ENCODE measurements at places on chromosomes 4 and X.

DNA sequence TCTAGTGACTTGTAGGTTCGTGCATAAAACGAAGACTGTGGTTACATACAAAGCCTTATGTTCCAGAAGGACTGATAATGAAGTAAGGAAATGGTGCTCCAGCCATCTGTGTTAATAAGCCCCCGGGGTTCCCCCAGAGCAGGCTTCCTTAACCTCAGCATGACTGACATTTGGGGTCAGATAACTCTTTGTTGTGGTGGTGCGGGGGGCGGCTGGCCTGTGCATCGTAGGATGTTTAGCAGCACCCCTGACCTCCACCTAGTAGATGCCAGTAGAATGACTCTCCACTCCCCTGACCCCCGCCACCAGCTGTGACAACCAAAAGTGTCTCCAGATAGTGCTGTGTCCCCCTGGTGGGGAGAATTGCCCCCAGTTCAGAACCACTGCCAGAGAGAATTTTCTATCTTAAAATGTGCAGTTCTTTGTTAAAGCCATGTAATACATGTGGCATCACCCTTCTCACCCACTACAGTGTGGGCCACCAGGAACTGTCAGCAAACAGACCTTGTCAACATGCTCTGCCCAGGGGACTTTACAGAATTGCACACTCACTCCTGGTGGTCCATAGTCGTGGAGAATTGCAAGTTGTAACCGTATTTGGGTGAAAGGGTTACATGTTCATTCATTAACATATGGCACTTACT is 7.5 kb downstream of the SH3KBP1 start:
- DNase-seq = no peak

GRCh38 chr4:155761916-155762315 is 3.1 kb downstream of the GUCY1B1 start:
- DNase-seq = no peak

GRCh38 chrX:40727093-40727492 is 8.2 kb downstream of the MED14 start:
- DNase-seq = no peak

- no peak for DNase-seq
Observed at GRCh38 chrX:142891046-142891445, 134.7 kb upstream of the SPANXN4 start.

DNA sequence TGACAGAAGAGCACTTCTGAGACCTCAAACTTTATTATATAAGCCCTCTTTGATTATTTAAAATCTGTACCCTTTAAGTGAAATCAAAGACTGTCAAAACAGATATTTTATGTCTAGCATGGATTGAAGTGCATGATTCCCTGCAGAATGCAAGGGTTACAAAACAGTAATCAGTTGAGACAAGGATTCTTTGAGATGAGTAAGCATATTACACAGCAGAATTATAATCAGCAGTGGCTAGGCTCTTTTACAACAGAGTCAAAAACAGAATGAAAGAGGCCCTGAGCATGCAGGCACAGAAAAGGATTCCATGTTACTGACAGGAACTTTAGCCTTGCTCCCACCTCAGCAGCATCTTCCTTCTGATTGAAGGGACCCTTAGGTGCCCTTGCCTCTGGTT is 487.9 kb upstream of the GALNT7 start:
- no peak for DNase-seq

DNA sequence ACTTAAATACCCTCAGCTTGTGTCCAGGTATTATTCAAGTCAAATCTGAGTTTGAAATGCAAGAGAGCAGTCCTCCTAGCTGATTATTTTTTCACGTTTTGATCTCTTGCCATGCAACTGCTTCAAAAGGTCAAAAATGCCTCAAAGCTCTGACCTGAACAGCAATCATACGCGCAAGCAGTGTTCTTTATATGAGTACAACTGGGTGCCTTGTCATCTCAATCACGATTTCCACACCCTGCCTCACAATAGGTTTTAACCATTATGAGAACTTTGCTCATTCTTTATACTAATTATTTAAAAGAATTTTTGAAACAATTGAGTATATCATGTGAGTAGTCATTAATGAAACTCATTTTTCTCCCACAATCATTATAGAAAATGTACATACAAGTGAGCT is 649.1 kb downstream of the DMD start:
- no peak for DNase-seq

GRCh38 chrX:47828984-47829383 is 7.7 kb upstream of the ZNF81 start:
- no peak for DNase-seq

Measured in SHP77 treated with DMSO at 0.1 percent for 48 hours (cell line).